ENCODE measurements at places on chromosomes 5 and 9.

DNA sequence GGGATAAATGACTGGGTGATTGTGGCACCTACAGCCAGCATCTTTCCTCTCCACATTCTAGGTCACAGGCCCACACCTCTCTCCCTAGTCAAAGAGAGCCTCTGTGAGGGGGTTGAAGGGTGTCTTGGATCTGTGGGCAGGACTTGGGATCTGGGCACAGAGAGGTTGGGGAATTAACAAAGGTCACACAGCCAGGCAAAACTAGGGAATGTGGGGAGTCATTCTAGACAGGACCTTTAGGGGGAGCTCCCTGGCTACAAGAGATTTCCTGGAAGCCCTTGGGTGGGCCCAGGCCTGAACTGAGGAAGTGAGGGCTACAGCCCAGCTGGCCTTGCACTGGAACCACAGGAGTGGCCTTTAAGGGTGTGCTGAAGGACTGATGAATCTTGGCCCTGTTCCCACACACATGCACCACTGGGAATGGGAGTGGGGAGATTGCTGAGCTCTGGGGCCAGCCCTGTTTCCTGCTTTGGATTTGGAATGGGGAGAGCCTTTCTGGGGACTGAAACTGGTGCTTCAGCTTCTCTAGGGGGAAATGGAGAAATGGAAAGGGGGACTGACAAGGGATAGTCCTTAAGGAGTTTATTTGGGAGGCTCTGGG, 12.4 kb upstream of the CXXC5 start:
- DNase-seq = no peak

DNA sequence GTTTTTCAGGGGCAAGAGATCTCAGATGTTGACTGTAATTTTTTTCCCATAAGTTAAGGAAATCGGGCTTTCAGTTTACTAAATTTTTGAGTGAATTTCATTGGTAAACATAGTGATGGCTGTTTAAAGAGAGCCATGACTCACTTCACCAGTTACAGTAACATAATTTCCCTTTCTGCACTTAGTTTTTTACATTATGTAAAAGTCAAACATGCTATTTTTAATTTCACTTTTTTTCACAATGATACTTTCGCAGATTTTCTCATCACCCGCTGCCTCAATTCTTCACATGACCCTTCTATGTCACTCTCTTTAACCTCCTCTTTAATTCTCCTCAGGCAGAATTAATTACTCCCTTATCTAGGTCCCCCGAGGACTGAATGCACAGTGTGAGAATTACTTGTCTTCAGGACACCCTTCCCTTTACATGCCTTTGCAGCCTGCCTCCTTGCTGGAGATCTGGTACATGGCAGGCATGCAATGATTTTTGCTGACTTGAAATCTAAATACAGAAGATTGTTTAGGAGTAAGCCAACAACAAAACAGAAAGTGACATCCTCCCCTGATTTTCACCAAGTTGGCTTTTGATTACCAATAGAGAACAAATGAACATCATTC, 217.5 kb upstream of the S1PR3 start:
- no peak for DNase-seq

DNA sequence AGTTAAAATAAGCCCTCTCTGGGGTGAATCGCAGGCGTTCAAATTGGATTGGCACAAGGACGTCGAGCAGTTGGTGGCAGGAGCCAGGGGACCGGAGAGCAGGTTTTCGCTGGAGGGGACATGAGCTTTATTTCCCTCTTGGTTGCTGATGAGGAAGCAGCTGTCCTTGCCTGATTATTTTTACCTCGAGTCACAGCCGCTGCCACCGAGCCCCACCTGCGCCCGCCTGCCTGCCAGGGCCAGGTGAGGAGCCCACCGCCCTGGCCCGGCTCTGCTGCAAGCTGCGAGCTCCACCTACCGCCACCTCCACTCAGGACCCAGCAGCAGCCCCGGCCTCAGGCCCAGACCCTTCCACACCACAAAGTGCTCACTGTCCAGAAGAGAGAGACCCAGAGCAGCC, 9.0 kb upstream of the ADGRD2 start:
- no peak for DNase-seq

- DNase-seq = no peak
Measured at GRCh38 chr5:135308245-135308644, 90.8 kb downstream of the MACROH2A1 start.

- no peak for DNase-seq
Measured at GRCh38 chr9:7910426-7911020, 110.9 kb upstream of the DMAC1 start.

- DNase-seq = no peak
Measured at GRCh38 chr9:83235526-83235925, 172.6 kb upstream of the RASEF start.

GRCh38 chr5:172542651-172543131, 88.4 kb upstream of the SH3PXD2B start:
- DNase-seq = no peak

- no peak for DNase-seq
Measured at GRCh38 chr9:80188579-80188978, 616.8 kb downstream of the TLE4 start.

- no peak for DNase-seq
Measured at GRCh38 chr5:41281215-41281810, 68.0 kb upstream of the C6 start.

- DNase-seq = peak; percentile 48
Measured at GRCh38 chr5:55308254-55308836, 556 bp downstream of the MTREX start.

DNA sequence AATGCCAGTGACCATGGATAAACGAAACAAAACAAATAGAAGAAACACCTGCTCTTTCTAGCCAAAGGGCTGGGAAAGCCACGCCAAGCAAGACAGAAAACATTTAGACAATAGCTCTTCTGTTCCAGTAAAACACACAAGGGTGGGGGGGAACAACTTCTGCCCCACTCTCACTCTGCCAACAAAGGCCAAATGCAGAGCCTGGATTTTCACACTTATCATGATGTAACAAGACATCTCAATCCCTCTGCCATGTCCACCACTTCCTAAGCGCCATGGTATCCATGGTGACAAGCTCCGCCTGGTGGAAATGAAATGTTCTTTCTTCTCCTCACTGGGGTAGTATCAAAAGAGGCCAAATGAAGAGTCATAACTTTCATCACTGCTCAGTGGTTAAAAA, 60.6 kb downstream of the DRD1 start:
- no peak for DNase-seq

- no peak for DNase-seq
Measured at GRCh38 chr5:122342256-122342655, 30.2 kb downstream of the SNCAIP start.

DNA sequence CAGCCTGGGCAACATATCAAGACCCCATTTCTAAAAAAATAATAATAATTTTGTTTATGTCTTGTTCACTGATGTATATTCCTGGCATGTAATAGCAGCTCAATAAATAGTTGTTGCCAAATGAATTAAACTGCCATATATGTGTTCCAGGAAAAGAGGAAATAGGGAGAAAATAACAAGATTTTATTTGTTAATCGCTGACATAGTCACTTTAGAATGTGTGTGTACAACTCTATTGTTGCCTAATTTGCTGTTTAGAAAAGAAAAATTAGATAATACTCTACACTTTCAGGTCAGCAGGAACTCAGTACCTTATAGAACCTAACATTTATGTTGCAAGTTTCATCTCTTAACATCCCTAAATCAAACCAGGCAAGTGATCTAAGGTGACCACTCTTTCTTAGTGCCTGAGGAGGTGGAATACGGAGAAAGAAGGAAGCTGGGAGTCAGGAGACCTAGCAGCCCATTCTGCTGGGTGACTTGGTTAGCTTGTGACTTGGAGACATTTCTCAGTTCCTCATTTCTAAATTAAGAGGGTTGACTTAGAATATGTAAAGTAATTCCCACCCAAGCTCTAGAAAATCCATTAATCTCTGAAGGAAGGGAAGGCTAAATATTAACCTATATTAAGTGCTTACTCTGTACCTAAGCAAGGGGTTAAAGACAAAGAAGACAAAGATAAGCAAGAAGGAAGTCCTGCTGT, 110.3 kb upstream of the IQGAP2 start:
- DNase-seq = no peak

DNA sequence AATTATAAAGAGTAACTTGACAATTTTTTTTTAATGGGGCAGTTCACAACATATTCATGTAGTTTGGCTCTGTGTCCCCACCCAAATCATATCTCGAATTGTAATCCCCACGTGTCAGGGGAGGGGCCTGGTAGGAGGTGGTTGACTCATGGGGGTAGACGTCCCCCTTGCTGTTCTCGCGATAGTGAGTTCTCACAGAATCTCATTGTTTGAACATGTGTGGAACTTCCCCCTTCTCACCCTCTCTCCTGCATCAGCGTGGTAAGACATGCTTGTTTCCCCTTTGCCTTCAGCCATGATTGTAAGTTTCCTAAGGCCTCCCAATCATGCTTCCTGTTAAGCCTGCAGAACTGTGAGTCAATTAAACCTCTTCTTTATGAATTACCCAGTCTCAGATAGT, 40.7 kb downstream of the FBXW11 start:
- no peak for DNase-seq

- DNase-seq = peak; percentile 22
Measured at GRCh38 chr9:71769175-71770161, 1.2 kb upstream of the CEMIP2 start.

GRCh38 chr5:30581198-30581935, 612.1 kb upstream of the CDH6 start:
- peak; percentile 32 for DNase-seq

- DNase-seq = no peak
Measured at GRCh38 chr5:125870256-125870655, 553.0 kb upstream of the GRAMD2B start.

DNA sequence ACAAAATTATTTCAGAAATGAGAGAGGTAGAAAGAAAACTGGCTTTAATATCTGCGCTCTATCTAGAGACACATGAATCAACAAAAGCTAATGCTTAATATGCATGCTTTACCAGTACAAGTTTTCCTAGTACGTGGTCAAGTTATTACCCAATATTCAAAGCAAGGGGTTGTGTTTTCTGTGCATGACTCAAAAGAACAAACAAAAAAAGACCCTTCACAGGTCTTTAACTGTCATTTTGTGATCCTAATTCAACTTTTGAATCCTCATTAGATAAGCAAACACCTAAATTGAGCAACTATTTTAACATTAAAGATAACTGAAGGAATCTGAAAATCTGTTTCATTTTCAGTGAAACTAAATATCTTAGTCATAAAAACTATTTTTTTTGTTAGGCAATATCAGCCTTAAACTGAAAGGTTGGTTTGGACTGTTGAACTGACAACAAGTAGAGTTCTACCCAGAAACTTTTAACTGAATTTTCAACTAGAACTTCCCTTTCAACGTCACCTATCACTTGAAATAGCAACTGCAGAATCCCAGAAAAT, 12.5 kb downstream of the ST8SIA4 start:
- DNase-seq = no peak

- DNase-seq = no peak
Measured at GRCh38 chr9:89842267-89842768, 237.5 kb downstream of the GADD45G start.

DNA sequence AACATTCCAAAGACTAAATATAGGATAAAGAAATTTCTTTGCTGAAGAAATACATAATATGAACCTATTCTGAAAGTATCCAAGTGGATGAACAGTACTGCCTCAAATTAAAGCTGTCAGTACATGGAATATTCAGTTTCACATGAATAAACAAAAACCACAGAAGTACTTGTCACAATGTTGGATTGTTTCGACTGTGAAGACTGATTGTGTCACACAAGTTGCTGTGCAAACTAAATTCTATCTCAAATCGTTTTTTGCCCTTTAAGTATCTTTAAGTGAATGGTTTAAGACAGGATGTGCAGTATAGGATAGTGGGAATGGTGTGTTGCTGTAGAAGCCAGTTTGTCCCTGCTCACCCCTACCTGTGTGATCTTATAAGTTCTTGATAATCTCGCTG, 137.4 kb upstream of the OTULINL start:
- no peak for DNase-seq

DNA sequence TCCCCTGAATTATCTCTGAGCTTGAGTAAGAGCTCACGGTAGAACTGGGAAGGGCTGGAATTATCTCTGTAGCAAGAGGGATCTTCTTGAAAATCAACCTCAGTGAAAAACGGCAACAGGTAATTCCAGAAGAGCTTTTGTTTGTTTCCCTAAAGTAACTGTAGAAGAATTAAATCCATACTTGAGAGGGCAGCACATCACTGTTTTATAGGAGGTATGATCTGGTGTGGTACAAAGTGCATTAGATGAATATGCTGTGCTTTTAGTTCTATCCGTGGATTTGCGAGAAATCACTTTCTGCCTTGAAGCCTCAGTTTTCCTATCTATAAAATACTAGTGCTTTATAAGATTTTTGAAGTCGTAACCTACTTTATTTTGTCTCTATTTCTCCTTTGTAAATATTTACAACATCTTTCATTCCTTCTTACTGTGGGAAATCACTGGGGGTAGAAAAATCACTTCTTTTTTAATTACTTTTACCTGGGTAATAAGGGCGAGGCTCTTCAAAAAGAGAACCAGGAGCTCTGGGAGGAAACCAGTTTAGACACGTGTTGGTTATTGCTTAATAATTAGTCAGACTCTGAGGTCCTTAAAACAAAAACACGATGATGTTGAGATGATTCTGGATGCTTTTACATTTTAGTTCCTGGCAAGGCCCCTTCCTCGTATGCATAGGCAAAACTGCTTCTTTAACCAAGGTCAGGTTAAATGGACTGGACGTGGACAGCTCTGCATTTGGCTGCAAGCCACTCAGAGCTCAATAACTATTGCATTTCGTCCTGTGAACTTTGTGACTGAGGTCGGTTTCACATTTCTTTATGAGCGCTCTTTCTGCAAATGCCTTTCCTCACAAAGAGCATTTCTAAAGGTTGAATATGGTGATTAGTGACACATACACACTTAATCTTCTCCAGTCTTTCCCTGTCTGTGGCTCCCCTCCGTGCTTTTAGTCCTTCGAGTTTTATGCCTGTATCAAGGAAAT, 376.1 kb downstream of the BRINP1 start:
- no peak for DNase-seq

- DNase-seq = peak; percentile 88
Measured at GRCh38 chr9:99030092-99030511, 74.8 kb upstream of the TGFBR1 start.

GRCh38 chr5:43608406-43608805, 5.4 kb downstream of the NNT start:
- no peak for DNase-seq

DNA sequence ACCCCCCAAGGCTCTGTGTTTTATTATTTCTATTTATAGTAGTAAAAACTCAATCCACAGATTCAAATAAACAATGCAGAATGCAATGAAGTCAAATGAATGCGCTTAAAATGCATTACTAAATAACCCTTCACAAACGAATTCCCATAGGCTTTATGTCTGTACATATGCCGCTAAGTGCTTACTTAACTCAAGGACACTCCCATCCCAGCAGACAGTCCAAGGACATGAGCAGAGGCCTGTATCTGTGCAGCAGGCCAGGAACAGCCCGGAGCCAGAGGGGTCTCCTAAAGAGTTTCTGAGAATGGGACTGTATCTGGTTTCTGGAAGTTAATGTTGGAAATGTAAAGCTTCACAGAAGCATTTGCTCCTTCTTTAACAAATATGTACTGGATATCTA, 59.8 kb downstream of the MARCHF11 start:
- no peak for DNase-seq

- no peak for DNase-seq
Measured at GRCh38 chr9:113953531-113953930, 77.4 kb downstream of the ZNF618 start.

GRCh38 chr9:19642256-19642655, 146.6 kb downstream of the SLC24A2 start:
- no peak for DNase-seq

GRCh38 chr5:76303921-76304320, 99.2 kb upstream of the IQGAP2 start:
- peak; percentile 33 for DNase-seq

GRCh38 chr5:17429353-17429752, 68.7 kb upstream of the TAF11L2 start:
- no peak for DNase-seq
